PC-3 (cell line): ENCODE measurements at places on chromosomes 7 and 10.
A peak's percentile ranks its signal among the peaks of the same experiment; 100 is the strongest.

DNA sequence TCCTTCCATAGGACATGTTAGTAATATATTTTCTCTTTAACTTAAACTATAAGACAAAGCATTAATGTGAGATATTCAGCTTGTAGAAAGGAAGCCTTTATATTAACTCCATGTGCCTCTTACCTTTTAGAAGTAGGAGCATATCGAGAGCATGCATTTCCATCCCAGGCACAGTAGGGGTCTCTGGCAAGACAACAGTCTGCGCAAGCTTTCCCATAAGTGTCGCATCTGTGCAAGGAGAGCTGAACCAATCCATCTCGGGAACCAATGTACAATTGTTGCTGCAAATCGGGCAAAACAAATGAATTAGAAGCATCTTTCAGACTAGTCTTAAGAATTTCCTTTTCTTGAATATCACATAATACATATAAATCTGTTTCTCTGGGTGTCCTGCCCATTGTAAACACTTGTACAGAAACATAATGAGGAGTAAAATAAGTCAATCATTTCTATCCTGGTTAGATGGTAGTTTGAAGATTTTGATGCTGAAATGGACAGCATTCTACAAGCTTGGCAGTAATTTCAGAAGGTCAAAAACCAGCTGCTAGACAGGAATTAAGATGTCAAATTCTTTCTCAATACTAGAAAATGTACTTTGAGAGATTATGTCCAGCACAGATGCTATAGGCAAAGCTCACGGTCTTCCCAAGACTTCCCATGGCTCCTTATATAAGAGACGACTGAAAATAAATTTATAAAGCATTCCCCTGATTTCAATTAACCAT, 171.8 kb downstream of the SEMA3D start:
- no peak for DNase-seq

- DNase-seq = peak; percentile 47
These were observed 378 bp downstream of the PIK3AP1 start for GRCh38 chr10:96719850-96720421.

- DNase-seq = no peak
These were observed 1.3 kb downstream of the EXOC6 start for GRCh38 chr10:92849576-92850090.

GRCh38 chr7:25821225-25821624, 330.8 kb upstream of the NFE2L3 start:
- no peak for DNase-seq

- peak; percentile 96 for DNase-seq
These were observed 31.5 kb downstream of the MBL2 start for GRCh38 chr10:52740913-52741675.

DNA sequence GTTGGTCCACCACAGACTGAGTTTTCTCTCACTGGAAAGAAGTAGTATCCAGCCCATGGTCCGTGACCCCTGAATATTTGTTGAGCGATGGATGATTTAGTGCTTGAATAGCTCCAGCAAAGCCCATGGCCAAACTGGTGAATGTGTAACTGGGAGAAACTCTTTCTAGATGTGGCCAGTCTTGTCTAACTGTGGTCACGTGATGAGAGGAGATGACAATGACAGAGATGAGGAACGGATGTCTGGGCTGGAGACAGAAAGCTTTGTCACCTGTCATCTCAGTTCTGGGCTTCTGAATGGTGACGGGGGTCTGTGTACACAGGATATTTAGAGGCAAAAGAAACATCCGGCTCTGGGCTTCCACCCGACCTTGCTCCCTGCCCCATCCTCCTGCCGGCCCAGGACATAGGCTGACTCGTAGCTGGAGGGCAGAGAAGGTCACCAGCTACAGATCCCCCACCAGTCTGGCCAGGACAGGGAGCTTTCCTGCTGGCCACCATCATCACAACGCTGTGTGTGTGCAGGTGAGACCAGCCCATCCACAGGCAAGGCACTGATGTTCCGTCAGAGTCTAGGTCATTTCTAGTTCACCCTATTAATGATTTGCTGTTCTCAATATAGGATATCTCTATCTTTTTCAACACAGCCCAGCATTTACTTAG, 152.5 kb upstream of the TNS3 start:
- DNase-seq = no peak

- DNase-seq = no peak
These were observed at the start of gene LHFPL3 for GRCh38 chr7:104328296-104328969. Gene LHFPL3 (plus strand): TSS chr7:104328603.

GRCh38 chr7:12540850-12541249, 29.7 kb upstream of the SCIN start:
- DNase-seq = no peak

DNA sequence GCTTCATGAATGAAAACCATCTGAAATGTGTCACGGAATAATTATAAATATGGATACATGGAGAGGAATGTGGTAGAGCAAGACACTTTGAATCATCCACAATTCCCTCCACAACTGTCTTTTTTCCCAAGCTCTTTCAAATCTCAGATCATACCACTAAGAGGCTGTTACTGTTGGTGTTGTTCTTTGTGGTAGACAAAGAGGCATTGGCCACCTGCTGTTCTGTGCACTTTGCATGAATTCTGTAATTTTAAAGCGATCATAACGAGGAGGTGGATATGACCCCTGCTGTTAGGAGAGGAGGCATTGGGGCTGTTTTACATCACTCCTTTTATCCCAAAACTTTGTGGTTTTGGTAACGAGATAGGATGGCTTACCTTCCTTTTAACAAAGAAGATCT, 141.2 kb upstream of the KLF6 start:
- no peak for DNase-seq
